ENCODE measurements at places on chromosomes 1 and 21.

GRCh38 chr1:238581332-238581731 is 690.6 kb upstream of the ZP4 start:
- DNase-seq = no peak

DNA sequence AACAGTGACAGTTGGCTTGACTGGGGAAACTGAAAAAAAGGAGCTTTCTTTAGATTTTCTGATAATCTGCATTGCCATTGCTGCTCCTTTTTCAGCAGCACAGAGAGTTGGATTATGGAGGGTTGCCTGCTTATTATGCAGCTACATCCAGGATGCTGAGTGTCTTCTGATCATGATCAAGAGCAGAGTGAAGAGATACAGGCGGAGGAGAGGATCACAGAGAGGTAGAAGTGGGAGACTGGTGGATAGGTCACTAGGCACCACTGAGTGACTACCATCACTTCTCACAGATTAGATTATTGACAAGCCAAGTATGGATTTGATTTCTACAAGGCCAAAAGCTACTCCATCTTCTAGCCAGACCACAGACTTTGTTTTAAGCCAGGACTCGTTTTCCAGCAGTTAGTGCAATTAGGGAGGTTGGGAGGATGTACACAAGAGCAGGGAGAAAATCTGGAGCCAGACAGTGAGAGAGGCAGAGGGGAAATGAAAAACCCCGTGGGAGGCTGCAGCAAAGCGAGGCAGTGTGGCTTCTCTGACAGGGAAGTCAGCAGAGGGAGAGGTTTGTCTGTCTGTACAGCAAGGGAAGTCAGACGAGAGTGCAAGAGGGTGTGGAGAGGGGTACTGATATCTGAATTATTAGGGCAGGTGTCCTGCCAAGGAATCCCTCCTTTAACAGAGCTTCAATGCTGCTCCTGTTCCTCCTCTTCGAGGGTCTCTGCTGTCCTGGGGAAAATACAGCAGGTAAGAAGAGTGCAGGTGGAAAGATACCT is at the start of gene CD1E:
Gene CD1E, plus strand, starts transcription at position 592 of the 773 bp plus-strand sequence. Its CDS starts 95 bp downstream, at position 687.
- no peak for DNase-seq

- DNase-seq = no peak
These were observed 178.1 kb upstream of the RUNX1 start for GRCh38 chr21:35226968-35227744.

- no peak for DNase-seq
These were observed 29.6 kb upstream of the CADM3 start for GRCh38 chr1:159141584-159142390.

GRCh38 chr1:8813016-8813763 is 4.2 kb downstream of the RERE start:
- DNase-seq = no peak

- DNase-seq = no peak
These were observed 98.3 kb downstream of the CD58 start for GRCh38 chr1:116472431-116472961.

DNA sequence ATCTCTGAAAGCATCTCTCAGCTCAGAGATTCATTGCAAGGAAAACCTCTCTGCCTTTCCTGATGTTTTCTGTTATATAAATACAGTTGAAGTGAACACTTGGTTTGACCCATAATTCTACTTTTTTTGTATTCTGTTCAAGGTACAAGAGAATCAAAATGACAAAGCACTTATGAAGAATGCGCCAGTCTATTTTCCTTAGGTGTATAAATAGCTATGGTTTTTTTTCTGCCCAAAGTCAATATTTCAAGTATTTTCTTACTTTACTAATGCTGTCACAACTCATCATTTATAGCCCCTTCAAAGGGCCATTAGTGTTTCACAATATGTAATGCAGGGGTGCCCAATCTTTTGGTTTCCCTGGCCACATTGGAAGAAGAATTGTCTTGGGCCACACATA is 142.5 kb upstream of the C1orf105 start:
- DNase-seq = no peak
